ENCODE measurements at places on chromosomes 12 and 14.

DNA sequence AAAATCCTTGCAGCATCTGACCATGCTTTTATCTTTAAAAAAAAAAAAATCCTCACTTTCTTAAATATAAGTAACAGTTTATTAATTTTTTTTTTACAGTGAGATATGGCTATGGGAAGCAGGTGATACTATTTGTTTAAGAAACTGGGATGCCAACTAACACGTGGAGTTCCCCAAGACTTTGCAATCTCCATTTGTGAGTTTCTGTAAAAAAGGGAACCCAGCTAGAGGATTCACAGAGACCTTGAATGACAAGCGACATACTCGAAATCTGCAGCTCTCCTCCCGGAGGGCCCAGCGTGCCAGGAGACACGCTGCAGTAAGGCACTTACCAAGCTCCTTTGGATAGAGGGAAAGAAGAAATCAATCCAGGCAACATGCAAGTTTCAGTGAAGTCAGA, 30.1 kb downstream of the SLC15A4 start:
- DNase-seq: no peak

DNA sequence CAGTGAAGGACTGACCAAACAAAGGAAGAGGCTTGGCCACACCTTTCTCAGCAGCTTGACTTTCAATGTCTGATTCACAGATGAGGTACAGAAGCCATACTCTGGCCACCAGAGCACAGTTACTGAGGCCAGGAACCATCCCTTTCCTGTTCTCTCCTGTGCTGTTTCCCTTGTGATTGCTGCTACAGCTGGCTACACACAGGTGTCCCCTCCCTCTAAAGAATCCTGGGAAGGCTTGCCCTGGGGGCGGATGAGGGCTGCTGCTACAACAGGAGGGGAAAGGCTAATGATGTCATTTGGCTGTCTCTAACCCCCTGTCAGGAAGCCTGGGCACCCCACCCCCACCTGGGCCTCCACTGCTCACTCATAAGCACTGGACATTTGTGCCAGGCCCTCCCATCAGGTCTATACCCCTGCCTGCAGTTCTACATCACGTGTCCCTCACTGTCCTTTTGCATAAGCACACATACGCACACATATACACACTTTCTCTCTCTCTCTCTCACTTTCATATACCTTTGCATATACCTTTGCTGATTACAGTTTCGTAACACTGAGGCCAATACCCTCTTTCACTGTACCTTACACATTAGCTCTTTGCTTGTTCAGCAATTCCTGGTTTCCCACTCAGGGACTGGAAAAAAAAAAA, 41.4 kb downstream of the PRPF40B start:
- no peak for DNase-seq

DNA sequence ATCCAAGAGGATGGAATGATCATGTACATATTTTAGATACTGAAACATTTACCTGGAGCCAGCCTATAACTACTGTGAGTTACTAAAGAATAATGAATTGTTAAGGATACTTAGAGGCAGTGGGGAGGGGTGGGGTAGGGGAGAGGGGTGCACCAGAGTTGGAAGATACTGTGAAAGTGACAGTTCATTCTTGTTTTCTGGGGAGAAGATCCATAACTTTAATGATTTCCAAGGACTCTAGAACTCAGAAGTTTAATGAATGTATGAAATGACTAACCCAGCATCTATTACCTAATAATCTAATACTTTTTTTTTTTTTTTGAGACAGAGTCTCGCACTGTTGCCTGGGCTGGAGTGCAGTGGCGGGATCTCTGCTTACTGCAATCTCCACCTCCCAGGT, 10.5 kb downstream of the KLHDC2 start:
- no peak for DNase-seq

DNA sequence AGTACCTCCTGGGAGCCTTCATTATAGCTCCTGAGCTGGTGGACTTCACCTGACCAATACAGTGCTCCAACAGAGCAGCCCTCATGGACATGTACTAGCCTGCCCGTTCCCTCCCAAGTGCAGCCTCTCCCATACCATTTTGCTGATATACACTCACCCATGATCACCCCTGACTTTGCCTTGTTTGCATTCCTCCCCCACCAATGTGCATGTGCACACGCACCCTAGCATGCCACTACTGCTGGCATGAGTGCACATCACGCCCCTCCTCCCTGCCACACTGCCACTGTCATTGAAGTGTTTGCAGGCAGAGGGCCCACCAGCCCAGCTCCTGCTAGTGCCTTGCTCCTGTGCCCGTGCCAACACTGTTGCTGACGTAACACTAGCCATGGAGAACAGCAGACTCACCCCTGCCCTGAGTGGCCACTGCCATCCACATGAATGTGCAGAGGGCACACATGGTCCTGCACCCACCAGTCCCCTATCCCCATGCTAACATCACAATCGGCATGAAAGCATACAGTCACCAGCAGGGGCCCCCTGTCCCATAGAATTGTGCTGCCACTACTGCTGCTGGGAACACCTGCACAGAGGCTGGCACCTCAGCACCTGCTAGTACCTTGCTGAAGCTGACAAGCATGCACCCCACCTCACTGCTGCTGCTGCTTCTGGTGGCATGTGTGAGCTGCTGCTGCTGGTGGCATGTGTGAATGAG, 110.3 kb downstream of the SINHCAF start:
- no peak for DNase-seq

- DNase-seq: no peak
Observed at GRCh38 chr14:26319139-26319864, 278.5 kb downstream of the NOVA1 start.

- no peak for DNase-seq
Observed at GRCh38 chr12:32450768-32451167, 51.4 kb downstream of the FGD4 start.

DNA sequence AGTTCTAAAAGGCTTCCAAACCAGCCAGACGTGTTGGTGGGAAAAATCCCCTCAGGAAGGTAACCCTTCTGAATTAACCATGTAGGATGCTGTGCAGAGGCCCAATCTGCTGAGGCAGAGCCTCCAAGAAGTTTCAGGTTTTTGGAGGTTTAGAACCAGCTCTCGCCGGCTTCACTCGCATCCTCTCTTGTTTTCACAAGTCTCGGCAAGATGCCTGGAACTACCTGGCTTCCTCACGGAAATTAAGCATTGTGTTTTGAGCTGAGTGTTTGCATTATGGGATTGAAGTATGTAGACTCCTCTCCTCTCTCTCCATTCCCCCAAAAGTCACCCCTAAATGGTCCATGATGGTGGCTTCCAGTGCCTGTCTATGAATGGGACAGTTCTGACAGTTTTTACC, 20.6 kb downstream of the LTBP2 start:
- no peak for DNase-seq

GRCh38 chr12:15505616-15506015, 183.3 kb downstream of the PTPRO start:
- no peak for DNase-seq

- no peak for DNase-seq
Observed at GRCh38 chr12:116434155-116435011, 124.8 kb upstream of the MAP1LC3B2 start.

GRCh38 chr12:51270067-51270950, at the start of gene SMAGP:
TSS of gene SMAGP (minus strand) at chr12:51270415. CDS start at chr12:51269278, 1,137 bp downstream.
- DNase-seq: no peak
